Cardiac septum (tissue), 1 donor: ENCODE measurements at places on chromosomes 2 and 18. TPM values are rescaled to one million over a fixed set of nuclear protein-coding genes. Genes with fewer than 3 reads are reported as not detected.

Gene IL36A
- not detected for total RNA-seq

Gene CHST10
- total RNA-seq, result 7.8 TPM

GRCh38 chr2:143083636-143084035, 45.6 kb upstream of the ARHGAP15 start:
- no peak for DNase-seq

GRCh38 chr2:225416616-225417367, 17.3 kb downstream of the NYAP2 start:
- DNase-seq, result no peak

DNA sequence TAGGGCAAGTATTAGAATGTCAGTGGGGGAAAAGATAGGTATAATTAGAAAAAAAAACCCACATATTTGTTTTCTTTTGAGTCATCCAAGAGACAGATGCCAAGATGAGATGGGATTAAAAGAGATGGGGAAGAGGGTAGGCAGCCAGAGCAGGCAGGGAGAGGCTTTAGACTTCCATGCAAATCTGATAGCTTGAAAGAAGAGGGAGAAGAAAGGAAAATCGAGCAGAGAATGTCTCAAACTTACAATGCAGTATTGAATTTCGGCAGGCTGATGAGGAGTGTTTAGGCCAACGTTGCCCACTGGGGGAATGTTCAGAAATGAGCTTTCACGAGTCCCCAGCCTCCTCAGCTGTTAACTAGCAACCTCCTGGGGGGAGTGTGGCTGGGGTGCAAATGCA, 91.3 kb downstream of the SPATS2L start:
- DNase-seq, result no peak

DNA sequence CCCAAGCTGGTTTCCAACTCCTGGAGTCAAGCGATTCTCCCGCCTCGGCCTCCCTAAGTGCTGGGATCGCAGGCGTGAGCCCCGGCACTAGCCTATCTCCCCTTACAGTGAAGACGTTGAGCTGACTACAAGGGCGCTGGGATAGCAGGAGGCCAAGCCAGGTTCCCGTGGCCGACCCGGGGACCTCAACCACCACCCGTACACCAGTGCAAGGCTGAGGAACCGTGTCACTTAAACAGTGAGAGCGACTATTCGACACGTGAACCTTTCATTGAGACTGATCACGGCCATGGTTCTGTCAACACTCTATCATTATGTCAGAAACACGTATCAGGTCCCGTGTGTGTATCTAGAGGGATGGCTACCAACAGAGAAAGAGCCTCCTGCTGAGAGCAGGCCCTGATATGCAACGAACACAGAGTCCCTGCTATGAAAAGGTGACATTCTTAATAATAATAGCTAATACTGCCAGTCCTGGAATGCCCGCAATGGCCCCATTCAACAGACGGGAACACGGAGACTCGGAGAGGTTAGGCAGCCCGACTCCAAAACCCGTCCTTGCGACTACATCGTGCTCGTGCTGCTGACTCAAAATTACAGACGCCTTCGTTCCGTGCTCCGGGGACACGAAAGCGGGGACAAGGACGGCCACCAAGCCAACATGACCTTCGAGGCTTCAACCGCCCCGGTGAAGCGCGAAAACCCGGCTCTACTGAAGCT, 833 bp downstream of the AFG3L2 start:
- DNase-seq, result no peak

GRCh38 chr2:239285071-239285931, 115.5 kb downstream of the HDAC4 start:
- peak; percentile 67 for DNase-seq
